Femur (tissue), 1 donor: ENCODE measurements at places on chromosomes 7 and 10.
A peak's percentile ranks its signal among the peaks of the same experiment; 100 is the strongest.

GRCh38 chr7:19114551-19114855 is 2.9 kb downstream of the TWIST1 start:
- no peak for DNase-seq

DNA sequence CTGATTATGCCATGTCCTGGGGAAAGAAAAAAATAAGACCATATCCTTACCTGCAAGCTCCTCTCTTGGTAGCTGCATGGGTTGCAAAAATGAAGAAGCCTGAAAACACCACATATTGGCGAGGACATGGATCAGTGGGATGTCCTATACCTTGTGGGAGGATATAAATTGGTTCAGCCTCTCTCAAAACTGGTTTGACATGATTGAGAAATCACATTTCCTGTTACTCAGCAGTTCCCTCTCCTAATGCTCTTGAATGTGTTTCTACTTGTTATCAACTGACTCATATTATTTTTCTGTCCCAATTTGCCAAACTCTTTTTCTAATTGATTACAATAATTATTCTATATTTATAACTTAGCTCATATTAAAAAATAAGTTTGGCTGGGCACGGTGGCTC is 380.2 kb downstream of the EXOC4 start:
- no peak for DNase-seq

DNA sequence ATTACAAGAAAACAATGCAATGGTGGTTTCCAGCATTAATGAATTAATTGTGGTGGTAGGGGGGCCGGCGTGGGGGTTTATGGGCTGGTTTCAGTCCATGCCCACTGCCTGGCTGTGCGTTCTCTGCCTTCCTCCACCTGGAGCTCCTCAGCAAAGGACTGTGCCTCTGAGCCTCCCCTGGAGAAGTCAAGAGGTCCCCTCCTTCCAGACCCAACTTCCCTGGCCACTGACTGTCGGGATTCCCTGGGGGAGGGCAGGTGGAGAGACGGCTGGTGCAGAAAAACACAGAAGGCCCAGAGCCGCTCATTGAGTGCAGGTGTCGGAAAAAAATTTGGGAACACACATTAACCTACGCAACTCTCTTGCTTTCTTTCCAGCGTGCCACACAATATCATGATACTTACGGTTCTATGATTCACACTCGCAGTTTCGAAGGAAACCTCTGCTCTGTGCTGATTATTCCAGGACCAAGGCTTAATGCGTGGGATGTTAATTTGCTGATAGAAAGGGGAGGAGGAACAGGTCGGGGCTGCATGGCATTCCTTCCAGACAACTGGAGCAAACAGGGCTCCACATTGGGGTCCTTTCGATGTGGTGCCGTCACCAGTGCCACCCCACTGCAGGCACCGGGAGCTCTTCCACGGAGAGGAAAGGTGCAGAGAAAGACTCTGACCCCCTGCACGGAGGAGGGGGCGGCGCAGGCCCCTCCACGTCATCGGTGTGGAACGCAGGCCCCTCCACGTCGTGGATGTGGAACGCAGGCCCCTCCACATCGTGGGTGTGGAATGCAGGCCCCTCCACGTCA is 506.7 kb downstream of the DNAJB6 start:
- DNase-seq = no peak

DNA sequence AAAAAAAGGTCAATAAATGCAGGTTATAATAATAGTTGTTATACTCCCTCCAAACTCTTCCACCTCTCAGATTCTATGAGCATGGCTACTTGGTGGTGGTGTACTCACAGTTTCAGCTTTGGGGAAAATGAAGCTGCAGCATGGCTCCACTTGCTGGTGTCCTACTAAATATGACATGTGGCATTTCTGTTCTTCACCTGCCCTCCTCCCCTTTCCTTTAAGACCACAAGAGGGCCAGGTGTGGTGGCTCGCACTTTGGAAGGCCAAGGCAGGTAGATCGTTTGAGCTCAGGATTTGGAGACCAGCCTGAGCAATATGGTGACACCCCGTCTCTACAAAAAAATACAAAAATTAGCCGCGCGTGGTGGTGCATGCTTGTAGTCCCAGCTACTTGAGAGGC is 101.1 kb downstream of the SLC37A3 start:
- DNase-seq = no peak

GRCh38 chr7:1016577-1017531 is 27.5 kb upstream of the GPR146 start:
- no peak for DNase-seq

DNA sequence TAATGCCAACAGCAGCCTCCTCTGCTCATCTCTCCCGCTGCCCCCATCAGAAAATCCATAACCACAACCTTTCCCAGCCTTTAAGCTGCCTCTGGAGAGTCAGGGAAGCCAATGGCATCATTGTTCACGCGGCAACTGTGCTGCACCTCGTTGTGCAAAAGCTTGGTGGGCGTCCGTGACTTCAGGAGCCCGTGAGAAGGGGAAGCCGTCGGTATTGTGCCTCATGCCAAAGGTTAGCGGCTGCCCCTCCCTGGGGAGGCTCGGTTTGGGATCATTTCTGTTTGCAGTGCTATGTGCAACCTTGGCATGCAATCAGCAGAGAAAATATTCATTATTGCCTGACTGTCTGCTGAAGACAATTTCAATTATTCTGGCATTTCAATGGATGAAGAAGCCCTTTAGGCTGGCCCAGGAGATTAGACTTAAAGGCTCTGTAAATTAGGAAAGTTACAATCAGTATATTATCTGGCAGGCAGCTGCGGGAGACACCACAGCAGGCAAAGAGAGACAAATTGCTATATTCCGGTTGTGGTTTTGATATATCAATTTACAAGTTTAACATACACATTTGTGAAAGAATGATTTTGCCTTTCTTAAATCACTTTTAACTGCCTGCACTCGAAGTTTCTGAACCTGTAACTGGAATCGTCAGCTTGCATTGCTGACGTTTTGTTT is 244.5 kb downstream of the GATA3 start:
- DNase-seq = no peak

GRCh38 chr7:36014961-36015360 is 138.1 kb upstream of the EEPD1 start:
- DNase-seq = no peak

- DNase-seq = no peak
Observed at GRCh38 chr10:129516846-129517679, 50.0 kb downstream of the MGMT start.

DNA sequence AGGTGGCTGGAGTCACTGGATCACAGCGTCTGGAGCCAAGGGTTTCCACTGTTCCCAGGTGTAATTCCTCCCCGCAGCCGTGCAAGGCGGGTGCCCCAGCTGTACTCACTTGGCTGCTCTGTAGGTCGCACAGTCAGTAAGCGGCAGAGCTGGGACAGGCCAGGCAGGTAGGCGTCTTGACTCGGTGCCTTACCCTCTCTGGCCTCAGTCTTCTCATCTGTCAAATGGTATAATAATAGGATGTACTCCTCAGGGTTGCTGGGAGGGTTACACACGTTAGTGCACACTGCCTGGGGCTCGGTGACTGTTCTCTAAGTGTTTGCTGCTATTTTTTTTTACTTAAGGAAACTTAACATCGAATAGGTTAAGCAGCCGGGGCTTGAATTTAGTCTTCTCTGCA is 27.0 kb downstream of the MYL10 start:
- DNase-seq = no peak

DNA sequence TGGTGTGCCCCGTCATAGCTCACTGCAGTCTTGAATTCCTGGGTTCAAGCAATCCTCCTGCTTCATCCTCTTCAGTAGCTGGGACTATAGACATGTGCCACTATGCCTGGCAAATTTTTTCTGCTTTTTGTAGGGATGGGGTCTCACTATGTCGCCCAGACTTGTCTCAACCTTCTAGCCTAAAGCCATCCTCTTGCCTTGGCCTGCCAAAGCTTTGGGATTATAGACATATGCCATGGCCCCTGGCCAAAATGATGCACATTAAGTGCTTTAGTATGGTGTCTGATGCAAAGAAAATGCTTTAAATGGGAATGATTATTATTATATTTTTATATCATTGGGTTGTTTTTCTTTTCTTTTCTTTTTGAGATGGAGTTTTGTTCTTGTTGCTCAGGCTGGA is 33.2 kb upstream of the VCL start:
- DNase-seq = no peak

DNA sequence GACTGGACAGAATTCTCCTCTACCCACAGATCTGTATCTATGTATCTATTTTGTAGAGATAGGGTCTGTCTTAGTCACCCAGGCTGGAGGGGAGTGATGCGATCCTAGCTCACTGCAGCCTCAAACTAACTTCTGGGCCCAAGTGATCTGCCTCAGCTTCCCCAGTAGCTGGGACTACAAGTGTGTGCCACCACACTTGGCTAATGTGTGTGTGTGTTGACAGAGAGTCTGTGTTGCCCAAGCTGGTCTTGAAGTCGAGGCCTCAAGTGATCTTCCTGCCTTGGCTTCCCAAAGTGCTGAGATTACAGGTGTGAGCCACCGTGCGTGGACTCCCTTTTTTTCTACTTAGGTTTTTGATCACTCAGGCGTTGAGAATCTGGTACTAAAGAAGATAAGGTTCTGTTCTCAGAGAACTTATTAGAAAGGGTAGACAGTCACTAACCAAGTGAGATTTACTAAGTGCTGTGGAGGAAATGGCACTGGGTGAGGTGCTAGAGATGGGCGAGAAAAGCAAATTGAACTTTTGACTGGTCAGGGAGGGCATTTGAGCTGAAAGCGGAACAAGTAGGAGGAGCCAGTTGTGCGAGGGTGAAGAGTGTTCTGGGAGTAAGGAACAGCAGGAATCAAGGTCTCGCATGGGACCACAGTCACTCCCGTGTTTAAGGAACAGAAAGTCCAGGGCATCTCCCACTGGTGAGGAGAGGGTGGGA is 18.0 kb downstream of the NDUFB2 start:
- DNase-seq = no peak

DNA sequence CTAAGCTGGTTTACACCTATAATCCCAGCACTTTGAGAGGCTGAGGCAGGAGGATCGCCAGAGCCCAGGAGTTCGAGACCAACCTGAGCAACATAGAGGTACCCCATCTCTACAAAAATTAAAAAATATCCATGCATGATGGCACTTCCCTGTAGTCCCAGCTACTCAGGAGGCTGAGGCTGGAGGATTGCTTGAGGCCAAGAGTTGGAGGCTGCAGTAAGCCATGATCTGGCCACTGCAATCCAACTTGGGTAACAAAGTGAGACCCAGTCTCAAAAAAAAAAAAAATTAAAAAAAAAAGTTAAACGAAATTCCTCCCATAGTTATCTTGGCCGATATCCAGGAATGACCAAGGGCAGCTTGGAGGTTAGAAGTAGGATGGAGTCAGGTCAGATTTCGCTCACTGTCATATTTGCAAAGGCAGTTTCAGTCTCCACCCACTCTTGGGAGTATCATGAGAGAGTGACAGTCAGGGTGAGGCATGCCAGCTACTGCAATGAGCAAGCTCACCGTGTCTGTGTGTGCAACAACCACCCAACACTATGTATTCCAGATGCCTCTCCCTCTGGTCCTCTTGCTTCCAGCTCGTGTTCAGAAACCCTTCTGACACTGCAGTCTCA is 6.0 kb upstream of the ZDHHC4 start:
- DNase-seq = no peak

DNA sequence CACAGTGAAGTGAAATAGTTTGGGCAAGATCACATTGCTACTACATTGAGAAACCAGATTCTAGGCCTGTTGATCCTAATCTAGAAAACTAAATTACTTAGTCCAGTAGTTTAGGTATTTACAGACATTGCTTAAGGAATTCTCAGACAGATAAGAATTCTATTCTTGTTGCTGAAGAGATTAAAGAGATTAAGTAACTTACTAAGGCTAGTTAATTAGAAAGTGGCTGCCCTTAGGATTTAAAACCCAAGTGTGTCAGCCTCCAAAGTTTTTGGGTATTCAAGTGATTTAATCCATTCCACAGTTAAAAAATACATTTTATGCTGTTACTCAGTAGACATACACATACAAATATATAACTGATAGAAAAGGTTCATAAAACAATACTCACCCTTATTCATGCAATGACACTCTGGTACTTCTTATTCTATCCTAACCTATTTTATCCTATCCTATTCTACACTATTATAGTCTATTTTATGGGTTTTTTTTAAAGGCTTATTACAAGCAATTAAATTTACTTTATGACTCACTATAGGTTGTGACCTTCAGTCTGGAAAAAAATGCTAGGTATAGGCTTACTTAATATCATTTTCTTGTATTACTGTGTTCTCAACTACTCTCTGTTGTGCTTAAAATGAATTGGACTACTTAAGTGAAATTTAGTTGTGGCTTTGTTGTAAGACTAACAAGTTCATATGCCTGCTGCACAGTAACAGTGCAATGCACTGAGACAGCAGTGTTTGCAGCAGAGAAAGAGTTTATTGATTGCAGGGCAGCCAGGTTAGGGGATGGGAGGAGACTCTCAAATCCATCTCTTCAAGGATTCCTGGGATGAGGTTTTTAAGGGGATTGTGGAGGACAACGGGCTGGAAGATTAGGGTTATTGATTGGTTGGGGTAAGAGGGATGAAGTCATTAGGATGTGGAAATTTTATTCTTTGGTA is 10.7 kb downstream of the SPAM1 start:
- DNase-seq = no peak

DNA sequence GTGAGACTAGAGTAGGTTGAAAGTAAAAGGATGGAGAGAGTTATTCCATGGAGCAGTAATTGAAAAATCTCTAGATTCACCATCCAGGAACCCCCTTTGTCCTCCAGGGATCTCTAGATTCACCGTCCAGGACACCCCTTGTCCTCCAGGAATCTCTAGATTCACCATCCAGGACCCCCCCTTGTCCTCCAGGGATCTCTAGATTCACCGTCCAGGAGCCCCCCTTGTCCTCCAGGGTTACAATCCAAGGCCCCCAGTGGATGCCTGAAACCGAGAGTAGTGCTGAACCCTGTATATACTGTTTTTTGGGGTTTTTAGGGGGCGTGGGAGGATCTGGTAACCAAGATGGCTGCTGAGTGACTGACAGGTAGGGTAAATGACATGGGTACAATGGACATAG is 38.3 kb upstream of the PPP2R2D start:
- DNase-seq = peak; percentile 65

GRCh38 chr10:7706534-7707073 is 3.5 kb downstream of the ITIH2 start:
- DNase-seq = no peak

GRCh38 chr7:18445916-18446520 is 49.5 kb upstream of the HDAC9 start:
- no peak for DNase-seq

DNA sequence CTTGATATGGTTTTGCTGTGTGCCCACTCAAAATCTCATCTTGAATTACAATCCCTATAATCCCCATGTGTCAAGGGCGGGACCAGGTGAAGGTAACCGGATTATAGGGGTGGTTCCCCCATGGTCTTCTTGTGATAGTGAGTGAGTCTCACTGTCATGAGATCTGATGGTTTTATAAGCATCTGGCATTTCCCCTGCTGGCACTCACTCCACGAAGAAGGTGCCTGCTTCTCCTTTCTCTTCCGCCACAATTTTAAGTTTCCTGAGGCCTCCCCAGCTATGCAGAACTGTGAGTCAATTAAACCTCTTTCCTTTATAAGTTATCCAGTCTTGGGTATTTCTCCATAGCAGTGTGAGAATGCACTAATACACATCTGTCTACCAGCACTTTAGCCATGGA is 109.5 kb upstream of the SDK1 start:
- no peak for DNase-seq
